Pulmonary artery endothelial cell (primary cell): ENCODE measurements at places on chromosomes 7 and 10.

DNA sequence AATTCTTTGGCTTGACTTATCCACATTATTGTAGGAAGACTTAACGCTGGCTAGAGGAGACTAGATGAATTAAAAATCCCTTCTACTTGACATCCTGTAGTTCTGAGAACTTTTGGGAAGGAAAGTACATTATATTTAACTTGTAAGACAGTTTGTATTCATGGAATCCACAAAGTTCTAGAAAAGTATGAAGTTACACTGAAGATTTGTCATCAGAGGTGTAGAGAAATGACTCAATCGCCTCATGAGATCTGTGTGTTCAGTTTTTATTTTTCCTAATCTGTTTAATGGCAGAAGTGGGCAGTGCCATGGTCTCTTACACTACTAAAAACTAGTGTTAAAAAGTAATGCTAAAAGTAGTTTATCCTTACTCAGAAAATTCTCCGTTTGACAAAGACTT lies 89.1 kb upstream of the SMIM30 start:
- DNase-seq = no peak

GRCh38 chr10:60444494-60445064 lies 54.9 kb upstream of the ANK3 start:
- no peak for DNase-seq

DNA sequence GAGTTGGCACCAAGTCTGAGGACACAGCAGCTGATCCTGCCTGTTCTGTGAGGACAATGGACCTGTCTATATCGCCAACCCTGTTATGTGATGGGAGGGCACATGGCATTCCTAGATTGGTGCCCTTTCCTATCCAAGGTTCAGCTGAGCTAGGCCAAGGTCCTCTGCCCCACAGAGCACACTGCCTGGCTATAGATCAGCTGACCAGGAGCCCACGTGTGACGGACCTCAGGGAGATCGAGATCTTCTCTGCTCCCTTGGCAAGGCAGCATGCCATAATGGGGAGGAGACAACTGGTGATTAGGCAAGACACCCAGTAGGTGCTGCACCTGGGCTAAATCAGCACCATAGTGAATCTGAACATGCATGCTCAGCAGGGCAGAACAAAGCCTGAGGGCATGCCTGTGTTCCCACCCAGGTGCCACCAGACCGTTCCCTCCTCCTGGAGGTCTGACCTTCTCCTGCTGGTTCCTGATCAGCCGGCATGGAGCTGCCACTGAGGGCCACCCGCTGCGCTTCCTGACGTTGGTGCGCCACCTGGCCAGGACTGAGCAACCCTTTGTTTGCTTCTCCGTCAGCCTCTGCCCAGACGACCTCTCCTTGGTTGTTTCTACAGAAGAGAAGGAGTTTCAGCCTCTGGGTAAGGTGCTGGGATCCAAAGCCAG lies 93.7 kb downstream of the WDFY4 start:
- DNase-seq = no peak

DNA sequence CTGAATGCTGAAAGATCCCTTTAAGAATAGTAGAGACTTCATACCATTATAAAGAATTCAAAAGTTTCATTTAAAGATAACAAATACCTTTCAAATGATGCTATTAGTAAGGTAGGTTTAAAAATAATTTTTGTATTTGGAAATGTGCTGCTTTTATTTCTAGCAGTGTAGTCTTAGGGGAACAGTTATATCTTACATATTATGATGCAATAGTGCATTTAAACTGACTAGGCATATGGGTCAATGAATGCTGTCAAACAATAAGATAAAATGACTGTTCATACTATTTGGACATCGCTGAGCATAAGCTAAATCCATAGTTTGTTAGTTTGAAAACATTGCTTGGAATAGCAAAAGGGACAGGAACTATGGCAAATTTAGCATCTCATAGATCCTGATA lies 354.8 kb upstream of the SEMA3A start:
- no peak for DNase-seq

DNA sequence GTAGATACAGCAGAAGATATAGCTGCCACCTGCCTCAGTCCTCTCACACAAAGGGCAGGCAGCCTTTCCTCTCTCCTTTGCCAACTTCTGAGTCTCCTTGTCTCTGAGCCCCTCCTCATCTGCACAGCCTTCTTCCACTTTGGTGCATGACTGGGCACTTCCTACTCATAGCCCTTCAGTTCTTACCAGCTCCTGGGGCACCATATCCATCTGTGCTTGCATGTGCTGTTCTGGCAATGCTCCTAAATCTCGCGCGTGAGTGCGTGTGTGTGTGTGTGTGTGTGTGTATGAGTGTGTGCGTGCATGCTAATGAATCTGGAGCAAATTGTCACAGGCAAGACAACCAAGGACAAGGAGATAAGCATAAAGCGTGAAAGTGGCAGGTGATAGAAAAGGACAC lies 1271.6 kb upstream of the SORCS1 start:
- no peak for DNase-seq

DNA sequence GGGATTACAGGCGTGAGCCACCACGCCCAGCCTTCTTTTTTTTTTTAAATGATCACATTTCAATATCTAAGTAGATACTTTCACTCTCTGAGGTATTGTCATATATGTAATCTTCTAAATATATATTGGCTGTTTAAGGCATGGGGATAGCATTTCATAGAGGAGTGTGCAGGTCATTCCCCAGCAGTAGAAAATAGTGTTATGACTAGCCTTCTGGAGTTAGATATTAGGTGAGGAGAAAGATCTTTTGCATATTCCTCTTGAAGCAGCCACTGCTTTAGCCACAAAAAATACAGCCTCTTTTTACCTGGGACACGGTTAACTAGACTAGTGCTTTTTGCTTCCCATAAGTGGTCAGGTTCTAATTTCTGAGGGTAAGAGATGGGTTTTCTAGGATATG lies 28.9 kb downstream of the ADD3 start:
- no peak for DNase-seq

DNA sequence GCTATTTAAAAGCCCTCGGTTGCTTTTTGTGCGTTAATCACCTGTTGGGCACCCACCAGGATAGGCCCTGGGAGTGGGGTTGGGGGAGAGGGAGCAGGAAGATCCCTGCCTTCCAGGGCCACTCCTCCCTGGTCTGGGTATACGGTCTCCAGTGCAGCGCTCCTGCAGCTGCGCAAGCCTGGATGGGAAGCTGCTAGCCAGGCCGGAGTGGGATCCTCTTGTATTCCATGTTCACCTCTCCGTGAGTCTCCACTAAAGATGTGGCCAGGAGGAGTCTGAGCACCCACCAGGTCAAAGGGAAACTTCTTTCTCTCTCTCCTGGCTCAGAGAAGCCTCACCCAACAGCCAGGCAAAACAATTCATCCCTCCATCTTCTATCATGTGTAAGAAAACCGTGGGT lies 78.8 kb upstream of the ANLN start:
- no peak for DNase-seq

DNA sequence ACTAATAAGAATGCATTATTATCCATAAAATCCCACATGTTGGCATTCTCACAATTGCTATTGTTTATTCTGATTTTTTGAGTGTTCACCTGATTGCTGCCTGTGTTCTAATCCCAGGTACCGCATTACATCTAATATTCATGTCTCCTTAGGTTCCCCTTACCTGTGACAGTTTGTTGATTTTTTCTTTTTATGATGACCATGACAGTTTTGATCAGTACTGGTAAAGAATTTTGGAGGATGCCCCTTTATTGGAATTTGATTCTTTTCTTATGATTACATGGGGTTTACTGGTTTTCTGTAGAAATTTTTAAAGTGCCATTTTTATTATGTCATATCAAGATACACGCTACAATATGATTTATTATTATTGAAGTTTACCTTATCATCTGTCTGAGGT lies 1091.1 kb downstream of the NRG3 start:
- DNase-seq = no peak

GRCh38 chr7:127781081-127781480 lies 129.1 kb downstream of the SND1 start:
- DNase-seq = no peak

DNA sequence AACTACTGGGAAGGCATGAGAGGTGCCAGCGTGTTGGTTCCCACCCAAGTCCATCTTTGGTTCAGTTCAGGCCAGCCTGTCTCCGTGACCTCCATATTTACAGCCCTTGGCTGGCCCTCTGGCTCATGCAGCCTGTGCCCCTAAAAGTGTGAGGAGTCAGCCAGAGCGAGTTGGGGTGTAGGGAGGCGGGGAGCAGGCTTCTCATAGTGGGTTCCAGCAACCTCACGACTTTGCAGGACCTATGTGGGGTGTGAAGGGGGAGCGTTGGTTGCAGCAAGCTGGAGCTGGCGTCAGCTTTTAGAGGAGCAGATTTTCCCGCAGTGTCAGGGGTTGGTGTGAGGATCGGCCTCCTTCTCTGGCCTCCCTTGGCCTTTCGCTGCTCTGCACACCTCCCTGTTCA lies 9.8 kb downstream of the TSPAN14 start:
- DNase-seq = no peak

GRCh38 chr7:73521636-73522104 lies 423 bp downstream of the BAZ1B start:
- DNase-seq = no peak

DNA sequence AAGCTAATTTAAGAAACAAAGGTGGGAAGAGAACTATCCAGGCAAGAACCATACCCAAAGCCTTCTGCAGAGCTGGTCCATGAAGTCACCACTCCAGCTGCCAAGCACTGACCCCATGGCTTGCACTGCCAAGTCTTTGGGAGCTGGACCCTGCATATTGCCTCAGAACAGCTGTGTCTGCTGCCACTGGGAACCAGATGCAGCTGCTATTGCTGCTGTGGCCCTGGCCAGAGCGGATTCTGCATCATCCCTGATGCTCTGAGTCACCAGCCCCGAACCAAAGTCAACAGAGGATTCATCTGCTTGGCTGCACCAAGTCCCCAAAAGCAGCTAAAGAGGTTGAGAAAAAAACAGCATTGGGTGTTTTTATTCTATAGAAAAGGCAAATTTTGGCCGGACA lies 39.2 kb upstream of the GSAP start:
- DNase-seq = peak; percentile 46

DNA sequence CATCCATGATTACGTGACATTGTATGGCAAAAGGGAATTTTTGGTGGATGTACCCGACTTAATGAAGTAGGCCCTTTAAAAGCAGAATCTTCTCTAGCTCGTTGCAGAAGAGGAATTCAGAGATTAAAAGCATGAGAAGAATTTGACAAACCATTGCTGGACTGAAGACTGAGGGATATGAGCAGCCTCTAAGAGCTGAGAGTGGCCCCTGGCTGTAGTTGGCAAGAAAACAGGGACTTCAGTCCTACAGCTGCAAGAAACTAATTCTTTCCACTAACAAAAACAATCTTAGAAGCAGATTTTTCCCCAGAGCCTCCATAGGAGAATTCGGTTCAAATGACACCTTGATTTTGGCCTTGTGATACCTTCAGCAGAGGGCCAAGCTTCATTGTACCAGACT lies 34.1 kb downstream of the MACC1 start:
- no peak for DNase-seq

GRCh38 chr7:54932818-54933543 lies 85.8 kb upstream of the EGFR start:
- DNase-seq = no peak

- no peak for DNase-seq
Observed at GRCh38 chr7:100370303-100370702, 3.0 kb upstream of the PILRA start.

DNA sequence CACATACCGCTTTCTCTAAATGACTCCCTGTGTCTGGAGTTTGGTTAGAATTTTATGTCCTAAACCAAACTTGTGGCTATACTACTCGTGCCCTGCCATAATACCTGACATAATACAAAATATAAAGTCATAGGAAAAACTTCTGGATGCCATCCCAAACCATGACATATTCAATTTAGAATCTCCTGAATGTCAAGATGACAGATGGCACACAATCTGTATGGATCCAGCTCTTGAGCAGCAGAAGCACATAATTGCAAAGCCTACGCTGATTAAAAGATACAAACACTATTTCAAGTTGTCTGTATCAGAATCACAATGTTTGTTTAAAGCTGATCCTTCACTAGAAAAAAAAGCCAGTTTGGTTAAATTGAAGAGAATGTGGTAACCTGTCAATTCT lies 22.4 kb upstream of the CDC14C start:
- no peak for DNase-seq

- DNase-seq = no peak
Observed at GRCh38 chr10:17240096-17240495, 12.1 kb downstream of the VIM start.

DNA sequence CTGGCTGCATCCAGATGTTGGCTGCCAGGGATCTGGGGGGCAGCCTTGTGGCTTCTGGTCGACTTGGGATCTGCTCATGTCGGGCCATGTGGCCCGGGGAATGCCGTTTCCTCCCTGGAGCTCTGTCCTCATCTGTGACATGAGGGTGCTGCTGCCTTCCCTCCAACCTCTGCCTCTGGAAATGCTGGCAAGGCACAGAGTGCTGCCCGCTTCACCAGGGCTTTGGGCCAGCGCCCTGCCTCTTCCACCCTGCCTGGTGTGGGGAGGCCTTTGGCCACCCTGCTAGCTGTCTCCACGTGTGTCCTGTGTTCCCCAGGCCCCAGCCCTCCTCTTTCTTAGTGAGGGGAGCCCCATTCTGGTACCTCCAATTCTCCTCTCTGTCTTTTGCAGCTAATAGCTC lies 5.8 kb upstream of the SMARCD3 start:
- no peak for DNase-seq

- DNase-seq = no peak
Observed at GRCh38 chr10:46220872-46221538, 65.8 kb upstream of the ANTXRL start.

GRCh38 chr10:14688606-14689005 lies 86.1 kb downstream of the FAM107B start:
- no peak for DNase-seq

- no peak for DNase-seq
Observed at GRCh38 chr7:31828520-31828919, 141.5 kb downstream of the PPP1R17 start.

GRCh38 chr7:2539031-2539911 lies 16.1 kb downstream of the BRAT1 start:
- no peak for DNase-seq
